ENCODE measurements at places on chromosomes 3 and 15. TPM values are rescaled to one million over a fixed set of nuclear protein-coding genes. Genes with fewer than 3 reads are reported as not detected.

The ZNF501 gene
- 4.2 TPM for total RNA-seq

- H3K36me3 ChIP-seq = no peaks in the 10 kb centered on the region
- H3K4me3 ChIP-seq = no peak overlapping the region
- DNase-seq = no peak
- H3K4me1 ChIP-seq = no peaks in the 10 kb centered on the region
These were observed 143.1 kb downstream of the ARNT2 start for GRCh38 chr15:80547264-80547663.

The SCAANT1 gene
- total RNA-seq = not detected

DNA sequence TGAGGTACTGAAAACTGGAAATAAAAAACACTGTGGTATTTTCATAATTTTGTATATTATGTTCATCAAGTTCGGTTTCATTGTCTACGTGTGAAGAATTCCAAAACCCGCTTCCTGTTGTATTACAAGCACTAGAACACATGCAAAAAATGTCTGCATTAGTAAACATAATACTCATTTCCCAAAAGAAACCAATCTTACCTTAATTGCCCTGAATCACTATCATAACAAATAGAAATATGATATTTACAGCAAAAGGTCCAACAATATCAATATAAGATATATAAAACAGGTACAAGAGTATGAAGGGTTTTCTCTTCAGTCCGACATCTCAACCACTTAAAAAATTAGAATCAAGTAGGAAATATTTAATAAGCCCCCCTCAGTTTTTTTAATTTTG lies 26.3 kb upstream of the GP5 start:
- H3K27me3 ChIP-seq = no peaks in the 10 kb centered on the region
- peaks cover 14% of the 10 kb centered on the region for H3K36me3 ChIP-seq
- H3K4me1 ChIP-seq = no peaks in the 10 kb centered on the region
- DNase-seq = no peak
- H3K27ac ChIP-seq = no peak overlapping the region

The PLD1 gene
- 6.4 TPM for total RNA-seq

The LRRIQ4 gene
- 0.05 TPM for total RNA-seq

DNA sequence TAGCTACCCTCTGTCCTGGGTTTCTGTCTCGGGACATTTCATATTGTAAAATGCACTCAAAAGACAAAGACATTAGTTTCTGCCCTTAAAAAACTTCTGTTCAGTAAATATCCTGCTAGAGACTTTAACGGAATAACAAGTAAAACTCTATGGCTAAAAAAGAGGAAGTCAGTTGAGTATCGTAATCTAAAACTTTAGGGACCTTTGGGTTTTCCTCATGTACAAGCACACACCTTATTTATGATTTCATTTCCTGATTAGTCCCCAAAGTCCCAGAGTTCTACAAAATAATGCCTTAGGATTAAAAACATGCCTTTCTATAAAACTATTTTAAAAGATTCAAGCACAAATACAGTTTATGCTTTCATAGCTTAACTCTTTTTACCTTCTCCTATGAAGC lies 585.9 kb downstream of the UNC13C start:
- H3K27ac ChIP-seq = no peak overlapping the region
- no peaks in the 10 kb centered on the region for H3K36me3 ChIP-seq
- no peaks in the 10 kb centered on the region for H3K4me1 ChIP-seq
- H3K27me3 ChIP-seq = no peaks in the 10 kb centered on the region
- DNase-seq = no peak
- no peak overlapping the region for H3K4me3 ChIP-seq

The CPLX3 gene
- total RNA-seq = 0.05 TPM

The NBEAL2 gene
- 15.3 TPM for total RNA-seq

- no peaks in the 10 kb centered on the region for H3K4me1 ChIP-seq
- DNase-seq = no peak
- peaks cover 51% of the 10 kb centered on the region for H3K36me3 ChIP-seq
- no peak overlapping the region for H3K27ac ChIP-seq
- no peaks in the 10 kb centered on the region for H3K27me3 ChIP-seq
- no peak overlapping the region for H3K4me3 ChIP-seq
These were observed 16.1 kb downstream of the DNAJA4 start for GRCh38 chr15:78280319-78281072.

The UROC1 gene
- total RNA-seq = 0.38 TPM

DNA sequence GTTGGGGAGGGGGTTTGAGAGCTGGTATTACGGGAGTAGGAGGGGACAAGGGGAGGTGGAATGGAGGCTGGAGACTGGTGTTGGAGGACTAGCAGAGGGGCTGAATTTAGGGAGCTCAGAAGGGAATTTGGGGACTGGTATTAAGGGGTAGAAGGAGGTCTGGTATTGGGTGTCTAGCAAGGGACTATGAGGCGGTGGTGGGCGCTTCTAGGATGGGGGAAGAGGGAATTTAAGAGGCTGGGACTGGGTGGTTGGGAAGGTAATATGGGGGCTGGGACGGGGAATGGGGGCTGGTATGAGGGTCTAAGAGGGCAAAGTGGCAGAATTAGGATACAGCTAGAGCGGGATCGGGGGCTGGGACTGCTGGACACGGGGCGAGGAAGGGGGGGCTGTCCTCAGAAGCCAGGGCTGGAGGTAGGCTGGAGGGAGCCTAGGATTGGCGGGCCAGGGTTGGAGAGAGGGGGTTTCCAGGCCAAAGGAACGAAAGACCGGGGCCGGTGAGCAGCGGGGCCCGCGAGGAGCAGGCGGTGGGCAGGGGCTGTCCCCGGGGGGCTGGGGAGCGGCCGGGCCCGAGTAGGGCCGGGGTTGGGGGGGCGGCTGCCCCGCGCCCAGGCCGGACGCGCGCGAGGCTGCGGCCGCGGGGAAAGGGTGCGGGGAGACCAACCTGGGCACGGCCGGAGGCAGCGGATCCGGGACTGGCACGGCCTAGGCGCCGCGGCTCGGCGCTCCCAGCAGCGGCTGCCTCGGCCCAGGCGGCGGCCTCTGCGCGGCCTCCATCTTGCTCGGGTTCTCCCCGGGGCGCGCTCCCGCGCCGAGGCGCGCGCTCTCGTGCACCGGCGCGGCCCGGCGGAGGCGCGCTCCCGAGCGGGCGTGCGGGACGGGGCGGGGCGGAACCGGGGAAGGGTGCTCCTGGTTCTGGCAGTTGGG lies at the start of gene LHFPL4:
LHFPL4 (minus strand) TSS at position 802 of the 927 bp plus-strand sequence. CDS start 1,143 bp downstream, outside the sequence.
- peaks cover 37% of the 10 kb centered on the region for H3K27me3 ChIP-seq
- no peak within 1 kb of the TSS for H3K4me3 ChIP-seq
- no peak within 1 kb of the TSS for H3K27ac ChIP-seq
- no peak for DNase-seq
- H3K36me3 ChIP-seq = no peaks in the 10 kb centered on the region

DNA sequence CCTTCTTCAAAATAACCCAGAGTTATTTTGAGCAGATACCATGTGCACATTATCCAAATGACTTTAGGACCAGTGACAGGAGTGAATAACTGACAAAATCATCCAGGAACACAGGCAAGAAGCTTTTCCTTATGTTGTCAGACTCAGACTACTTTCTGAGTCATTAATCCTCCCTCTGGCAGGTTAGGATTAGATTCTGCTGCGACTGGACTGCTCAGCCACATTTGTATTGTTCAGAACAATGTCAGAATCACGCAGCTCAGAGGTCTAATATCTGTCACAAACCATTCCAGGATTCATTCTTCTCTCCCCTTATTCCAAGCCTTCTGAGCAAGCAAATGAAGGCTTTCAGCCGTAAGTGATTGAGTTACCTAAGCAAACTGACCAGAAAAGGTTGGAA lies 34.8 kb upstream of the FAM174B start:
- no peaks in the 10 kb centered on the region for H3K4me1 ChIP-seq
- no peak overlapping the region for H3K27ac ChIP-seq
- no peak for DNase-seq
- no peaks in the 10 kb centered on the region for H3K36me3 ChIP-seq
- H3K27me3 ChIP-seq = no peaks in the 10 kb centered on the region

GRCh38 chr3:130748467-130748861 lies 1.8 kb upstream of the PIK3R4 start:
- peaks cover 4% of the 10 kb centered on the region for H3K36me3 ChIP-seq
- DNase-seq = no peak
- peaks cover 24% of the 10 kb centered on the region for H3K4me1 ChIP-seq

The ARHGAP31 gene
- total RNA-seq = 8.2 TPM

DNA sequence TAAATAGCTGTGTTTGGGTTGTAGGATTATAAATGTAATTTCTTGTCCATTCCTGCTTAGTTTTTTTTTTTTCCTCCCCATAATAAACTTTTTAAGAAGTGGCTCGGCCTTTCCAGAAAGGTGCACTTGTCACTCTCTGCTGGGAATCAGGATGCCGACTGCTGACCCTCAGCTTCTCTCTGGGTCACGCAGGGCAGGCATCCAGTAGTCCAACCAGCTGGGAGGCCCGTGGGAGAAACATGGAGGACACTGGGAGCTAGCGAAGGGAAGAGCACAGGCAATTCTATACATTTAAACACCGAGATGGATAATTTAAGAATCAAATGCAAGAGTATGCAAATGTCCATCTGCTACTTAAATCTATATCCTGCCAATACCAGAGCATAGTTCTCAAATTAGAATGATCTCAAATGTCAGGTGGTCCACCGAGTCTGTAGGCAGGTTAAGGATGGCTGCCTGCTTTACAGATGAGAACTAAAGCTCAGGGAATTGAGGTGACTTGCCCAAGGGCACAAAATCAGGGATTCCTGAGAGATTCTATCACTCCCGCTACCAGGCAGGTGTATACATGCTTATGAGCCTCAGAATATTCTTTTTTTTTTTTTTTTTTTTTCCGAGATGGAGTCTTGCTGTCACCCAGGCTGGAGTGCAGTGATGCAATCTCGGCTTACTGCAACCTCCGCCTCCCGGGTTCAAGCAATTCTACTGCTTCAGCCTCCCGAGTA lies 64.5 kb downstream of the DAPK2 start:
- H3K27ac ChIP-seq = no peak overlapping the region
- H3K4me1 ChIP-seq = peaks cover 7% of the 10 kb centered on the region
- no peaks in the 10 kb centered on the region for H3K27me3 ChIP-seq
- no peak overlapping the region for H3K4me3 ChIP-seq
- no peaks in the 10 kb centered on the region for H3K36me3 ChIP-seq
- no peak for DNase-seq

The ONECUT1 gene
- not detected for total RNA-seq

The CTXN2 gene
- total RNA-seq = not detected

- no peaks in the 10 kb centered on the region for H3K27me3 ChIP-seq
- no peaks in the 10 kb centered on the region for H3K36me3 ChIP-seq
- H3K4me3 ChIP-seq = no peak overlapping the region
- no peaks in the 10 kb centered on the region for H3K4me1 ChIP-seq
- DNase-seq = no peak
- H3K27ac ChIP-seq = no peak overlapping the region
These were observed 82.6 kb downstream of the RPLP1 start for GRCh38 chr15:69535101-69535638.

DNA sequence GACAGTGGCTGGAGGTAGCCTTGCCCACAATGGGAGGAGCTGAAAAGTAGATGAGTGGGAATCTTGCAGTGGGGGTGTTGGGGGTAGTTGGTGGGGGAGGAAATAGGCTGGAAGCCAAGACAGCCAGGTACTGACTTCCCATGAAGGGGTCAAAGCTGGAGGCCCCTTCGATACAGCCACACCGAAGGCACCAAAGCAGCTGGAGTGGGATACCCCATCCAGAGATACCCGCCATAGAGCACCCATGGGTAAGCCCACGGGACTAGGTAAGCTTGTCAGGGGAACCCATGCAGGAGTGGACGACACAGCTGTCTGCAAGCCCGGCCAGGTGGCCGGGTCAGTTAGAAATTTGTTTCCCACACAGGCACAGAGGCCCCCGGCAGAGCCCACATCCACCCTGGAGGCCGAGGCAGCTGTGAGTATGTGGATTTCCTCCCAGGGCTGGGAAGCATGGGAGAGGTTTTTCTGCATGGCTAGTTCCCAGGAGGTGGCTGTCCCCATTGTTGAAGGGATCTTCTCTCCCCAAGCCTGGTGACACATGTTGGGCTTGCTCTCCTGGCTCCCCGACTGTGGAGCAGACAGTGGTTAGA lies 28.6 kb downstream of the PRR23E start:
- no peak for DNase-seq
- H3K4me3 ChIP-seq = no peak overlapping the region
- no peaks in the 10 kb centered on the region for H3K27me3 ChIP-seq

DNA sequence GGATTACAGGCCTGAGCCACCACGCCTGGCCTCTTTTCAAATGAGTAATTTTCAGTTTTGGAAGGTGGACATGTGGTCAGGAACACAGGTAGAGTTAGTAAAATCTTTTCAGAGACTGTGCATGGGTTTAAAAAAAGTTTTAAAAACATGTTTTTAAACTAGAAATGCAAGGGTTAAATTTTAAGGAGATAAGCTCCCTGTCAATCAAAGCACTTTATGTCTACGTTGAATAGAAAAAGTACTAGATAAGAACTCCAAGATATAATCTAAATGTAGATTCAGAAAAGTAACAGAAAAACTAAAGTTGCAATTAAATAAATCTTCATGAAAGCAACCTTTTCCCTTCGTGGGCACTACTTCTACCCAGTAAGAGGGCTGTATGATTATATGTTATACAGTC lies 131.7 kb downstream of the CLASP2 start:
- peaks cover 16% of the 10 kb centered on the region for H3K36me3 ChIP-seq
- no peaks in the 10 kb centered on the region for H3K27me3 ChIP-seq
- H3K4me1 ChIP-seq = no peaks in the 10 kb centered on the region

The EXD1 gene
- total RNA-seq = 0.09 TPM

The CERS3 gene
- 0.38 TPM for total RNA-seq

The FRMD5 gene
- total RNA-seq = 0.09 TPM

- no peaks in the 10 kb centered on the region for H3K4me1 ChIP-seq
- H3K4me3 ChIP-seq = no peak overlapping the region
- DNase-seq = no peak
- H3K27me3 ChIP-seq = peaks cover 5% of the 10 kb centered on the region
- H3K27ac ChIP-seq = no peak overlapping the region
- H3K36me3 ChIP-seq = no peaks in the 10 kb centered on the region
These were observed 105.4 kb upstream of the PRR20G start for GRCh38 chr3:127393131-127393820.

- peaks cover 25% of the 10 kb centered on the region for H3K36me3 ChIP-seq
- H3K27ac ChIP-seq = no peak overlapping the region
- no peak for DNase-seq
- H3K27me3 ChIP-seq = no peaks in the 10 kb centered on the region
- H3K4me1 ChIP-seq = no peaks in the 10 kb centered on the region
- H3K4me3 ChIP-seq = no peak overlapping the region
These were observed 87.5 kb upstream of the GOLGA6B start for GRCh38 chr15:72566973-72567372.

- no peaks in the 10 kb centered on the region for H3K27me3 ChIP-seq
- no peak overlapping the region for H3K27ac ChIP-seq
- no peak for DNase-seq
- H3K4me3 ChIP-seq = no peak overlapping the region
- H3K36me3 ChIP-seq = no peaks in the 10 kb centered on the region
- H3K4me1 ChIP-seq = peaks cover 32% of the 10 kb centered on the region
These were observed 37.9 kb downstream of the ETV5 start for GRCh38 chr3:186070996-186071395.

The CLDN11 gene
- 0.47 TPM for total RNA-seq

GRCh38 chr3:2236203-2236602 lies 137.5 kb downstream of the CNTN4 start:
- no peak overlapping the region for H3K27ac ChIP-seq
- no peak overlapping the region for H3K4me3 ChIP-seq
- H3K27me3 ChIP-seq = no peaks in the 10 kb centered on the region
- no peak for DNase-seq
- no peaks in the 10 kb centered on the region for H3K36me3 ChIP-seq

The THRB gene
- 2.2 TPM for total RNA-seq
